ENCODE measurements at places on chromosomes 2 and 18. TPM values are rescaled to one million over a fixed set of nuclear protein-coding genes. Genes with fewer than 3 reads are reported as not detected.
A peak's percentile ranks its signal among the peaks of the same experiment; 100 is the strongest.

Gene DNPEP
- total RNA-seq = 51.2 TPM

Gene ATP6V1B1
- total RNA-seq = not detected

Gene GPAT2
- 3.9 TPM for total RNA-seq

Gene YES1
- total RNA-seq = 37.3 TPM

Gene INHA
- 1.0 TPM for total RNA-seq

Gene NDUFV2
- 167 TPM for total RNA-seq

GRCh38 chr2:9178110-9178903 is 28.3 kb upstream of the ASAP2 start:
- DNase-seq = no peak
- no peaks in the 10 kb centered on the region for H3K4me1 ChIP-seq

DNA sequence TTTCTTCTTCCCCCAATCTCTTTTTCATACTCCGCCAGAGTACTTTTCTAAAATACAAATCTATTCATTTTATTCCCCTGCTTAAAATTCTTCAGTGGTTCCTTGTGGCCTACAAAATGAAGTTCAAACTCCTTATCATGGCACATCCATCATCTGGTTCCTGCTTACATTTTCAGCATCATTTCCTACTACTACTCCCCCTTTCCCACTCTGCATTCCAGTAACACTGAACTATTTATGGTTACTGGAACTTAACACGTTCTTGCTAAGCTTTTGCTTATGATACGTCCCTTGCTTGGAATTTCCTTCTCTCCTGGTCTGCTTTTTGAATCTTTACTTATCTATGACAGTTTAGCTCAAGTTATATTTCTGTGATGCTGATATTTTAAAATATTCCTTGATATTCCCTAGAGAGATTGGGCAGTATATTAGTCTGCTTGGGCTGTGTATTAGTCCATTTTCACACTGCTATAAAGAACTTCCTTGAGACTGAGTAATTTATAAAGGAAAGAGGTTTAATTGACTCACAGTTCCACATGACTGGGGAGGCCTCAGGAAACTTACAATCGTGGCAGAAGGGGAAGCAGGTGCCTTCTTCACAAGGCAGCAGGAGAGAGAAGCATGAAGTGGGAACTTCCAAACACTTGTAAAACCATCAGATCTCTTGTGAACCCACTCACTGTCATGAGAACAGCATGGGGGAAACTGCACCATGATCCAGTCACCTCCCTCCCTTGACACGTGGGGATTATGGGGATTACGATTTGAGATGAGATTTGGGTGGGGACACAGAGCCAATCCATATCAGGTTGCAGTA is 53.2 kb downstream of the BMPR2 start:
- H3K27ac ChIP-seq = peak overlapping the region; percentile 31
- H3K27me3 ChIP-seq = no peaks in the 10 kb centered on the region
- H3K36me3 ChIP-seq = no peaks in the 10 kb centered on the region
- H3K4me1 ChIP-seq = no peaks in the 10 kb centered on the region
- no peak for DNase-seq

- peak overlapping the region; percentile 96 for H3K27ac ChIP-seq
- H3K36me3 ChIP-seq = no peaks in the 10 kb centered on the region
- peak; percentile 95 for DNase-seq
Observed at GRCh38 chr18:3593904-3594759, 144.2 kb downstream of the TGIF1 start.

GRCh38 chr2:113124181-113124961 is 3.0 kb upstream of the IL1RN start:
- H3K27ac ChIP-seq = no peak overlapping the region
- no peak overlapping the region for H3K4me3 ChIP-seq
- H3K36me3 ChIP-seq = no peaks in the 10 kb centered on the region
- H3K4me1 ChIP-seq = no peaks in the 10 kb centered on the region
- peak; percentile 55 for DNase-seq
- H3K27me3 ChIP-seq = no peaks in the 10 kb centered on the region

- DNase-seq = no peak
- H3K27me3 ChIP-seq = no peaks in the 10 kb centered on the region
- H3K27ac ChIP-seq = no peak overlapping the region
- H3K4me3 ChIP-seq = no peak overlapping the region
- no peaks in the 10 kb centered on the region for H3K4me1 ChIP-seq
Observed at GRCh38 chr2:82690757-82691411, 1768.2 kb downstream of the SUCLG1 start.

GRCh38 chr2:25197336-25198208 is 29.2 kb upstream of the POMC start:
- H3K36me3 ChIP-seq = no peaks in the 10 kb centered on the region
- no peak for DNase-seq
- no peaks in the 10 kb centered on the region for H3K27me3 ChIP-seq
- H3K4me1 ChIP-seq = no peaks in the 10 kb centered on the region
- no peak overlapping the region for H3K27ac ChIP-seq

All from right atrium auricular region (tissue), 2 donors.